Right lung (tissue), 10 donors: ENCODE measurements at places on chromosomes 16 and 17.

DNA sequence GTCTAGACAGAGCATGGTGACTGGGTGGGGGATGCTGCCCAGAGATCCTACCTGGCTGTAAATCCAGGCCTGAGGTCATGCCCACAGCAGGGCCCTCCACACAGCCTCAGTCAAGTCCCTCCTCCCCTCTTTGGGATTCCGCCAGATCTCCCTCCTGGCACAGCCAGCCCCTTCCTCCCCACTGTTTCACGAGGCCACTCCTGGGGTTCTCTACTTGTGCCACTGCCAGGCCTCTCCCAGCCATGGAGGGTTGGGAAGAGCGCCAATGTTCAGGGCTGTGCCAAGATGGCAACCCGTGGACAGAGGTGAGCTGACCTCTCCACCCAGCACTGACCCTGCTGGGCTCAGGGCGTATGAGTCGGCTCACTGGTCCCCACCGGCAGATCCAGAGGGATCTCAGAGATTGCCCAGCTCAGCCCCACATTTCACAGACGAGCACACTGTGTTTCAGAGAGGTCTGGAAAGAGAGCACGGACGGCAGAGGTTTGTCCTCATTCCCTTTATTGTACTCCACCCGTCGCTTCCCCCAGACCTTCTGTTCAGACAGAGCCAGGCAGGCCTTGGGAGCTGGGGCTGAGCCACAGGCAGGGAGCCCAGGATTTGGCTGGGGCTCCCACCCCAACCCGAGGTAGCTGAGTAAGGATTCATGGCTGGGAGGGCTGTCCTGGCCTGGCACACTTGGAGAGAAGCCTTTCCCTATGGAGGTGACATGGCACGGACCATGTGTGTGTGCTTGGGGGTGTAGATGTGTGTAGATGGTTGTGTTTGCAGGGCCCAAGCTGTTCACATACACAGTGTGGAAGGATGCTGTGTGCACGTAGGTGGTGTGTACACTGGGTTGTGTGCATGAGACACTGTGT, 3.5 kb upstream of the CAMKK1 start:
- DNase-seq, result no peak

DNA sequence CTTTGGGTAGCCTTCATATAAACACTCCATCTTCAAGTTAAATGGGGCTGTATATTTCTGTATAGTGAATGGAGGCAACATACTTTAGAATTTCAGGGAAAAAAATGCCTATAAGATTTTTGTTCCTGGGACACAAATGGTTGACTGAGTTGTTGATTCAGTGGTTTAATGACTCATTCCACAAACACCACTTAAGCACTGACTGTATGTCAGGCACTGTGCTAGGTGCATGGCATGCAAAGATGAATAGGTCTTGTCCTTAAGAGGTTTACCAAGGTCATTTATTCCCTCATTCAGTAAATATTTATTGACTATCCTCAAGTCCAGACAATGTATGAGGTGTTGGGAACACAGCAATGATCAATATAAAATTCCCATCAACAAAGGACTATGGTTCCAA, 417.1 kb downstream of the CA10 start:
- DNase-seq, result no peak

- peak; percentile 48 for DNase-seq
Measured at GRCh38 chr17:62860962-62861873, 53.1 kb upstream of the MARCHF10 start.

GRCh38 chr16:3074860-3075522, 9.6 kb downstream of the IL32 start:
- no peak for DNase-seq

- peak; percentile 20 for DNase-seq
Measured at GRCh38 chr16:6081320-6081976, 983.9 kb upstream of the EEF2KMT start.

GRCh38 chr16:2308089-2308962, 32.2 kb downstream of the ABCA3 start:
- no peak for DNase-seq

GRCh38 chr16:19916064-19916463, 31.4 kb upstream of the GPRC5B start:
- DNase-seq, result no peak

GRCh38 chr16:47886631-47887415, 269.0 kb downstream of the ABCC12 start:
- no peak for DNase-seq

GRCh38 chr17:37406635-37407461, at the start of the genes ACACA and TADA2A:
ACACA (minus strand) TSS chr17:37406836; CDS start chr17:37406299, 537 bp downstream.
TADA2A (plus strand) TSS chr17:37406886; CDS start chr17:37411366, 4,480 bp downstream.
- DNase-seq, result peak; percentile 75

DNA sequence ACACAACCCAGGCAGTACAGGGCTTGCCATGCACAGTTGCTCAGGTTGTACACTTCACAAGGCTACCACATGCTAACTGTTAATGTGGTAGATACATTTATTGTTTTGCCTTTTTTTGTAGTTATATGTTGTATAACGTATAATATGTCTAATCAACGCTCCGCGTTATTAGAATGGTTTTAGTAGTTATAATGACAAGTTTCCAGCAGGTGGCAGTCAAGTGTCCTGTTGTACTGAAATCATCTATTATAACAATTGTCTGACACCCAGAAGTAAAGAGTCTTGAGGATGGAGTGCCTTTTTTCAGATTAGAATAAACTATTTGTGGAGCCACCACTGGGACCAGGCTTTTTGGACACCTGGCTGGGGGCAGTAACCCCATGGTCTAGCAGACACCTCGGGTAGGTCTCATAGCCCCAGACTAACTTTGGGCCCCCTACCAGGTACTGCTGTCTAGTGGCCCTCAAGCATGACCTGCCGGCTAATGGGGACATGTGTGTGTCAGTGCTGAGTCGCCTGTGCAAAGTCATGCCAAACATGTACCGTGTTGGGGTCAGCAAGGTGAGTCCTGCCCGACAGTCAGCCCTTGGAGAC, 32.8 kb downstream of the MYO15A start:
- peak; percentile 53 for DNase-seq

GRCh38 chr17:56929362-56929969, 15.6 kb upstream of the TRIM25 start:
- no peak for DNase-seq

- no peak for DNase-seq
Measured at GRCh38 chr16:30758988-30759491, 2.8 kb downstream of the CFAP119 start.

GRCh38 chr17:15245054-15245453, 20.1 kb downstream of the PMP22 start:
- DNase-seq, result no peak
